ENCODE measurements at places on chromosomes 6 and 20.

DNA sequence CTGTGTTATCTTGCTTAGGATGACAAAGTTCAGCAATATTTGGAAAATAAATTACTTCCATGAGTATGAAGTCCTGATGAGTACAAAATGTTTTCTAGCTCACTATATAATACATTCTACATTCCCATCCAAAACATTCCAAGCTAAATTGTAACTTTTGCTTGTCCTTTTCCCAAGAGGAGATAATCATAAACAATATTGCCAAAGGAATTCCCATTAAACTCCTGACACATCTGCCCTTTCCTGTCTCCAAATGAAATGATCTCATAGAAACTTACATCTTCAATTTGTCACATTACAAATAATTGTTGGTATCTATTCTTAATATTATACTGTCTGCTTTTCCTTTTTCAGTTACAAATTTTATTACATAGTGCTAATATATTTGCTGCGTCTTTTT lies 20.4 kb upstream of the SENP6 start:
- no peak for DNase-seq

DNA sequence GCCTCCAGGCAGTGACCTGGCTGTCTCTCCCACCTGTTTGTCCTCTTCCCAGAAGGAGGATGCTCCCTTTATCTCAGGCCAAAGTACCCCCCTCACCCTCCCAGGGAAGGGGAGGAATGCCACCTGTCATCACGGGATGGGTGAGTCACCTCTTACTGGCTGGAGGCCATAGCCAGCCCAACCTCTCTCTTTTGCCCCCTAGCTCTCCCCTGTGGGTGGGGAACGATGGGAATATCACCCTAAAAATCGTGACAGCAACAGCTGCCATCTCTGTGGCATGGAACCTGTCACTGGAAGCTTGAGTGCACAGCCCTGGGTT lies 137.5 kb upstream of the PTPN1 start:
- DNase-seq = no peak

DNA sequence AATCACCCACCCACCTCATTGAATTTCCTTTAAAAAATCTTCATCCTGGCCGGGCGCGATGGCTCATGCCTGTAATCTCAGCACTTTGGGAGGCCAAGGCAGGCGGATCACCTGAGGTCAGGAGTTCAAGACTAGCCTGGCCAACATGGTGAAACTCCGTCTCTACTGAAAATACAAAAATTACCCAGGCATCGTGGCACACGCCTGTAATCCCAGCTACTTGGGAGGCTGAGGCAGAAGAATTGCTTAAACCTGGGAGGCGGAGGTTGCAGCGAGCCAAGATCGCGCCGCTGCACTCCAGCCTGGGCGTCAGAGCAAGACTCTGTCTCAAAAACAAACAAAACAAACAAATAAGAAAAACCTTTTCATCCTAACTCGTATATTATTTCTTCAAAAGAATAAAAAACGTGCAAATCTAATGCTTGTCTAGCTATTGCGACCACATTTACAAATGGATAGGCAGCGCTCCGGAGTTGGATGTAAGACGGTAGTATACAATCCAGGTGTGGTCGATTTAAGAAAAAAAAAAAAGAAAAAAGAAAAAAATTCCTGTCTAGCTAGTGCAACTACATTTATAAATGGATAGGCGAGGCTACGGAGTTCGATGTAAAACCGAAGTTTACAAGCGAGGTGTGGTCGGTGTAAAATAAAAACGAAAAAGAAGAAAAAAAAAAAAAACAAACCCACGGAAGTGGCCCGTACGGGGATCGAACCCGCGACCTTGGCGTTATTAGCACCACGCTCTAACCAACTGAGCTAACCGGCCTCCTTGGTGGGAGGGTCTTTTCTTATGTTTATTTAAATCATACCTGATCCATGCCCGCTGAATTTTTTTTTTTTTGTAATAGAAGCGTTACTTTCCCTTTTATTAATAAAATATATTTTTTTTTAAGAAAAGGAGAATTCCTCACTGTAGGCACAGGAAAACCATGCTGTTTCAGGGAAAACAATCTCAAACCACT lies 70.7 kb upstream of the PRSS16 start:
- DNase-seq = peak; percentile 61

- no peak for DNase-seq
Measured at GRCh38 chr6:1708122-1708521, 98.4 kb downstream of the FOXC1 start.

DNA sequence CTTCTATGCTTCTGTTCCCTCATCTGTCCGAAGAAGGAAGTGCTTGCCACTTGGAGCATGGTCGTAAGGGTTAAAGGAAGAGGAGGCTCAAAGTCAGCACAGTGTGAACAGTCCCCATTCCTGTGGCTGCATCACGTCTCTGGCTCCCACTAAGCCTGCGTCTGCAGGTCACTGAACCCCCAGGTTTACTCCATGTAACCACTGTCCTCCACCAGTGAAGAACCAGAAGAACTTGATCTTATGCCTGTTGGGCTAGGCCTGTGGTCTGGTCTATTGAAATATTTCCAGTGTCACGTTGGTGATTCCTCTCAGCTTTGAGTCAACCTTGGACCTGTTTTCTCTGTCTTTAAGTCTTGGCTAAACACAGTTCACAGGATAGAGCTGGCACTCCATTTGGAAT lies 45.9 kb upstream of the SCP2D1 start:
- DNase-seq = no peak

GRCh38 chr20:53773792-53774401 lies 180.3 kb upstream of the ZNF217 start:
- DNase-seq = no peak

Measured in effector memory CD4-positive, alpha-beta T cell (primary cell).